ENCODE measurements at places on chromosomes 1 and 21.

GRCh38 chr1:178645157-178645807, 79.8 kb upstream of the RALGPS2 start:
- no peak for DNase-seq

DNA sequence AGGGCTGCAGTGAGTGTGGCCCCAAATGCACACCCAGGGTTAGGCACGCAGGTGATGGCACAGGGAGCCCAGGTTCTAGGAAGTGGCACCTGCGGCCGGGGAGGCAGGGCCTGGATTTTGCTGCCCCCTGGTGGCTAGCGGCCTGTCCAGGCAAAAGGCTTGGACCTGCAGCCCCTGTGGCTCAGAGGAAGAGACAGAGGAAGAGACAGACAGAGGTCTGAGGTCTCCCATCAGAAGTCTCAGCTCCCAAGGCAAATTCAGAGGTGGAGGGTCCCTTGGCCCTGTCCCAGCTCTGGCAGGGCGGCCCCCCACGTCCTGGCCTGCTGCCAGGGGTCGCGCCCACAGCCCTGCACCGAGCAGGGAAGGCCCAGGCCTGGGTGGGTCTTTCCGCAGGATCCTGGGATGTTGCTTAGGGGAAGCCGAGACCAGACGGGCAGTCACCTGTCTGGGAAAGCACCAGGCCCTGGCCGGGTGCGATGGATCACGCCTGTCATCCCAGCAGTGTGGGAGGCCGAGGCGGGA, 8.0 kb upstream of the TNFRSF14 start:
- DNase-seq, result peak; percentile 87

- no peak for DNase-seq
These were observed 15.3 kb downstream of the SLC35F3 start for GRCh38 chr1:233919786-233920185.

DNA sequence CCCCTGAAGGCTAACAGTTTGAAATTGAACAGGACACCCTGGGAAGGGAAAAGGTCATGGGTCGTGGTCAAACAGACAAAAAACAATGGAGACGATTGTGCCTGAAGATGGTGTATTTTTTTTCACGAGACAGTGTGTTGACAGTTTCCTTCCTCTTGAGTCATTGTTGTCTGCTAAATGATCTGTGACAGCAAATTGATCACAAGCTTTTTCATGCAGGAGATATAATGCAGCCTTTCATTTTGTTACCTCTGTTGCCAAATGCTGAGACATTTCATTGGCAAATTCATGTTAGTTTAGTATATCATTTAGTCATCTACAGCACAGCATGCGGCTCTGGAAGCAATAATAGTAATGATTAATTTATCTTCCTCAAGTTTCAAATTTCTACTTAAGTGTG, 27.7 kb downstream of the UBE2U start:
- no peak for DNase-seq

- no peak for DNase-seq
These were observed 47.9 kb upstream of the GNG4 start for GRCh38 chr1:235697508-235697907.

DNA sequence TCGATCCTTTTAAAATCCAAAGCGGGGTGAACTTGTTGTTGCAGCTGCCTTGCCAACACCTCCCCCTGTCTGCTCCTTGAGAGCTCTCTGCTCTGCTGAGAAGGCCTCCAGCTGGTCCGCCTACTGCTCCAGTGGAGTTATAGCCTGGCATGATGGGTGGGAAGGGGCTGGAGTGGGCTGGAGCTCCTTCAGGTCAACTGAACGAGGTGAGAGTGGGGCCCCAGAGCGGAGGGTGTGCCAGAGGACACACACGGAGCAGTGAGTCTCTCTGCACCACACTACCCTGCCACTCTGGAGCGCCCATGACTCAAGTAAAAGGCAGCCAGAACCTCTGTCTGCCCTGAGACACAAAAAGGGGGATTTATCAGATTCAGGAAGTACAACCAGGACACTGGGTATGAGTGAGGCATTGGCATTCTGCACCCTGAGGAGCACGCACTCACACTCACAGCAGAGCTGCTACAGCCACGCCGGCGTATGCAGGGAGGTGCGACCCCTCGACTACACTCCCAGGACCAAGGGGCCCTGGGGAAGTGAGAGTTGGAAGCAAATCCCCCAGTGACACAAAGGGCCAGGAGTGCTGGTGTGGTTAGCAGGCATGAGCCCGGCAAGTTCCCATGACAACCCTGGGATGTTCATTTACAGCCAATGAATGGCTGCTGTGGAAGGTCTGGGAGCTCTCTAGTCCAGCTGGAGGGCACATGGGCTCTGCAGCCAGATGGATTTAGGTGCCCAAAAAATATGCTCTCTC, 28.0 kb upstream of the EVA1B start:
- no peak for DNase-seq

- no peak for DNase-seq
These were observed 24.8 kb upstream of the ELOA start for GRCh38 chr1:23718482-23718881.

DNA sequence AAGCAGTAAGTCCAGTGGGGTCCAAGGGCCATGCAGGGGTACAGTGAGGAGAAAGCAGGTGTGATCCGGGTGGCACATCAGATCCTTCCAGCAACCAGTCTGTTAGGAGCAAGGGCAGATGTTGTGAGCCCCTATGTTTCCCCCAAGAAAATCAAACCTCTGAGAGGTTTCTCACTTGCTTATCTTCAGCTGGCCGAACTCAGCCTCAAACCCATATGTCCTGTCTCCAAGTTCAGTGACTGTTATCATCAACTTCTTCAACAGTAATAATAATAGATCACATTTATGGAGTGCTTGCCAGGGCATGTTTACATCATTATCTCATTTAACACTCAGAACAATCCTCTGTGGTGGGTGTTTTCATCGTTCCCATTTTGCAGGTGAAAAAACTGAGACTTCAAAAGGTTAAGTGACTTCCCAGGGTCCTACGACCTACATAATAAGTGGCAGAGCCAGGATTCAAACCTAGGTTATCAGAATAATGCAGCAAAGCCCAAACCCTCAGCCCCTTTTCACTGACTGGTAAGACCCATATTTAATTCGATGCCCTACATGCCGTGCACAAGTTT, 3.3 kb downstream of the CAPN2 start:
- no peak for DNase-seq

DNA sequence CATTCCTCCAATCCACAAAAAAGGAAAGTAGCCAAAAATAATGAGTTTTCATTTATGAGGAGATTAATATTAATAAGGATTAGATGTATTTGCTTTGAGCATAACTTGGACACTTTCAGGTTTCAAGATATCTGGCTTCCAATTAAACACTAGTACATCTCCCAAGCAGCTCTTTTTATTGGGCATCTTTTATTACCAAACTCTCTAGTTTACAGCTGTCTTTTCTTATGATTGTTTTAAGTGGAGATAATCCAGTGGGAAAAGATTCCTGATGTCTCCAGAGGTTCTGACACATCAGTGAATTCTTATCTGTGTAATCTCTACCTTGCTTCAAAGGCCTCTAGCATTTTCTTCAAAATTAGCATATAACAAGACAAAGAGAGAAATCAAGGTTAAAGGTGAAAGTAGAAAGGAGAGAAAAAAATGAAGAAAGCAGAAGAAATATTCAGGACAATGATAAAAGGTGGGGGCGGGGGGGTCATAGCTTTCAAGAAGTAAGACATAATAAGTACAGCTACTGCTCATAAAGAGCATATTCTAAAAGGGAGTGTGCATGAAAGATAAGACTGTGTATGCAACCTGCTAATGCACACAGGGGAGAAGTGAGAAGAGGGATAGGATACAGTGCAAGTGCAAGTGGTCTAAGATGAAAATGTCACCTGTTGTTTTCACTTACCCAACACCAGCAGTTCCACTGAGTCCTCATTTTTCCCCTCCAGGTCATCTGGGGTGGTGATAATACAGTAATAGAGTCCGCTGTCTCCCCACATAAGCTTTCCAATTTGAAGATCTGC, 19.1 kb downstream of the ILDR2 start:
- no peak for DNase-seq

DNA sequence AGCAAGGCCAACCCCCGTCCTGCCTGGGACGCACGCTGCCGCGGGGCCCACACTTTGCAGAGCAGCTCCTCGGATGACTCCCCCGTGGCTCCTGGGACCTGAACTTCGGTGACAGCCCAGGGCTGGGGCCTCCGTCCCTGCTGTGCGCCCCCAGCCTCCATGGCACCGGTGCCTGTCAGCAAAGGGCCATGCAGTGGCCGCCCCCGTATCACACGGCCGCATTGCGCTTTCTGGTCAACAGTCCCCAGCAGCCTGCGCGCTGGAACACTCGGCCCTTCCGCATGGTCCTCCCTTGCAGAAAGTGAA, 18.0 kb downstream of the NADK start:
- DNase-seq, result no peak

DNA sequence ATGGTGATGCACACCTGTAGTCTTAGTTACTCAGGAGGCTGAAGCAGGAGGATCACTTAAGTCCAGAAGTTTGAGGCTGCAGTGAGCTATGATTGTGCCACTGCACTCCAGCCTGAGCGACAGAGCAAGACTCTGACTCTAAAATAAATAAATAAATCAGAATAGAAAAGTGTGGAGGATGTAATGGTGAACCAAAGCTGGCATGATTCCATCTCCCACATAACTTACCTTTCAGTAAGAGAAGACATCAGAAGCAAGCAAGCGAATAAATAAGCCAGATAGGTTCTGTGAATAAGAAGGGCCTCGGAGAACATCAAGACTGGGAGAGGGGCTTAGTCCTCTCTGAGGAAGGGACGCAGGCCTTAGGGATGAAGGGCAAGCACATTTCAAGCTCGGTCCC, 59.5 kb downstream of the TOMM20 start:
- no peak for DNase-seq

DNA sequence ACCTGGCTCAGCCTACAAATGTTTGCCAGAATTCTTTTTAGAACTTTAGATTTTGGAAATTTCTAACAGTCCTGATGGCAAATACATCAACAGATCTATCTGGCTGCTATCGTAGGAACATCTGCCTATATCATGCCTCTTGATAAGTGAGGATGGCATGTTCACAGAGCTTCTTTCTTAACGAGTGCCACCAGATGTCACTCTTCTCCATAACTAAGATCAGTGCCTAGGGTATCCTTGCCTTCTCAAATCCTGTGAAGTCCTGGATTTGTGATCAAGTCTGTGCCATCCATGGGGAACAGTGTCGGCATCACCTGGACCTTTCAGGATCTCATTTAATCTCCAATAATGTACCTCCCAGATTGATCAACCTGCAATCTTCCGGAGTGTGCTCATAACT, 36.5 kb upstream of the CD5L start:
- DNase-seq, result no peak

DNA sequence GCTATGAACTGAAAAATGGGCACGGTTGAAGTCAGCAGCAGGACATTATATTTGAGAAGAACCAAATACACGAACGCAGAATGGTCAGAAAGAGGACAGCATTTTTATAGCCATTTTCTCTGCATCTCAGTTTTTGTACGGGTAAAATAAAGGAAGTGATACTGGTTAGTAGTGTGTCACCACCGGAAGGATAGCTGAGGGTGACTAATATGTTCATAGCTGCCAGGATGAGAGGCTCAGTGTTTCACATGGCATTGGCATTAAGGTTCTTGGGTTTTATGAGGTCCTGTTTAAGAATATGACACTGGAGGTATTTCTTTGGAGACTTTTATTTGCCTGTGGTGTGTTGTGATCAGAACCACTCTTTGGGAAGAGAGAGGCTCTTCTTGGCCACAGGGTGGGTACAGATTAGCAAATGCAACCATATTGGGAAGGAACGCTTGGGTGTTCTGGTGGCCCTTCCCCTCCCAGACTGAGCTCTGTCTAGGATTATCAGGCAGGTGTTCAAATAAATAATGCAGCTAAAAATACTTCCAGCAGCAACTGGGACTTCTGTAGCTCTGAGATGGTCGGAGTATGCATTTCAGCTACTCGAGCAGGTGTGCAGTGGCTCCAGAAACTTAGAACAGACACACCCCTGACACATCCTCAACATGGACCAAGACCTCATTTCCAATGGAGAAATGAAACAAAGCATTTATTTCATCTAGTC, 158.2 kb downstream of the PBX1 start:
- DNase-seq, result no peak

- no peak for DNase-seq
These were observed 1902.3 kb downstream of the NCAM2 start for GRCh38 chr21:22900490-22900889.

DNA sequence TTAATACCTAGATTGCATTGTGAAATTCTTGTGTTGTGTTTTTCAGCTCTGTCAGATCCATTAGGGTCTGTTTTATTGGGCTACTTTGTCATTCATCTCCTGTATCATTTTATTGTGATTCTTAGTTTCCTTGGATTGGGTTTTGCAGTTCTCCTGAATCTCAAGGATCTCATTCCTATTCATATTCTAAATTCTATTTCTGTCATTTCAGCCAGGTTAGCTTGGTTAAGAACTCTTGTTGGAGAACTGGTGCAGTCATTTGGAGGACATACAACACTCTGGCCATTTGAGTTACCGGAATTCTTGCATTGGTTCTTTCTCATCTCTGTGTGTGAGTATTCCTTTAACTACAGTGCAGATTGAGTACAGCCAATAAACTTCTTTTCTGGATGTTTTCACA, 159.6 kb downstream of the FAM78B start:
- no peak for DNase-seq

DNA sequence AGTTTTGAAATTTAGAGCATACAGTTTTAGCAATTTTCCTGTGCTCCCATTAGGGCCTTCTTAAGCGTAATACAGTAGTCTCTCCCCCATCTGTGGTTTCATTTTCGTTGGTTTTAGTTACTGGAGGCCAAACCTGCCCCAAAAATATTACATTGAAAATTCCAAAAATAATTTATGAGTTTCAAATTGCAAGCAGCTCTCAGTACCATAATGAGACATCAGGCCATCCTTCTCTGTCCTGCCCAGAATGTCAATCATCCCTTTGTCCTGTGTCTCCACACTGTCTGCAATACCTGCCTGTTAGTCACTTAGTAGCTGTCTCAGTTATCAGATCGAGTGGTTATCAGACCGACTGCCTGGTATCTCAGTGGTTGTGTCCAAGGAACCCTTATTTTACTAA, 45.4 kb downstream of the ADSS2 start:
- DNase-seq, result no peak

GRCh38 chr1:88608139-88608943, 75.7 kb upstream of the PKN2 start:
- no peak for DNase-seq

DNA sequence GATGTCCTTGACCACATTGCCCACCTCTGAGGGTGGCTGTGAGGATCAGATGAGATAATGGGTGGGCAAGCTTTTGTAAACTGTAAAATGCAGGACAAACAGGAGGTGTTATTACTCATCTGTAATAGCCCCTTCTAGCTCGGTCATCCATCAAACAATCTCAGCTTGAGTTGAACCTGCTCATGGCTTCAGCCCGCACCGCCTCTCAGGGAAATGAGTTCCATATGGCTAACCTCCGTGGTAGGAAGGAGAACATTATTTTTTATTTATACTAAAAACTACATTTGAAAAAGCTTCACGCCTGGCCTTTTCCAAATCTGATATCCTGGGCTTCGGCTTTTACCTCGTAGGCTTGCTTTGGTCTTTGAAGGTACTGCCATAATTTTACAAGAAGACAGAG, 116.2 kb upstream of the USP24 start:
- DNase-seq, result no peak

GRCh38 chr1:54575605-54576290, 27.7 kb downstream of the ACOT11 start:
- no peak for DNase-seq

- peak; percentile 57 for DNase-seq
These were observed 5.8 kb upstream of the ITGB2 start for GRCh38 chr21:44926331-44927101.

All from activated naive CD8-positive, alpha-beta T cell treated with anti-CD3 and anti-CD28 coated beads for 36 hours (primary cell).